ENCODE measurements at places on chromosomes 6 and 20.

GRCh38 chr6:20498041-20498385, 36.2 kb upstream of the CDKAL1 start:
- DNase-seq, result no peak

DNA sequence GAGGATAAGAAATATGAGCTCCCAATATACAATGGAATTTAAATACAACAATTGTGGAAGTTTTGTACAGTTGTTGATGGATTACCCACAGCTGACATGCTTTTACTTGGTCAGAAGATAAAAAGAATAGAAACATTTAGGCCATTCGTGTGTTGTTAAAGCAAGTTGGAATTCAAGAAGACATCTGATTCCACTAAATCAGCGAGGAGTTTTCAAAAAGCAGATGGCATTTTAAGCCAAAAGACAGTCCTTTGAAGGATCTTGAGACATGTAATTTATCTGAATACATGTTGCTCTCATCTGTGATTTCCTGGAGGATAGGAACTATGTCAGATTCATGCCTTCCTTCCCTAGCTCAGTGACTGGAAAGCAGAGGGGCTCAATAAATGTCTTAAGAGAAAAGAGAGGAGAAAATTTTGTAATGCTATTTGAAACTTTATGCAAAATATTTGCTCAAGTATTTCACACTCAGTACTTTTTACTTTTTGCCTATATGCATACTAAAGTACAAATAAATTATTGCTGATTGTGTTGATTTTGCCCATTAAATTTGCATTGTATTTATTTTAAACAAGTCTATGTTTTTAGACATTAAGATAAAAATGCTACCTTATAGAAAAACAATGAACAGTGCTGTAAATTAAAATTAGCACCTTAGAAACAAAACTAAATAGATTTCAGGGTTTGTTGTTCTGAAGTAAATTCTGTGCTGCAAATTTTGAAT, 733.8 kb upstream of the FLRT3 start:
- DNase-seq, result no peak

- DNase-seq, result no peak
These were observed 580.8 kb downstream of the BMP2 start for GRCh38 chr20:7348253-7348652.

DNA sequence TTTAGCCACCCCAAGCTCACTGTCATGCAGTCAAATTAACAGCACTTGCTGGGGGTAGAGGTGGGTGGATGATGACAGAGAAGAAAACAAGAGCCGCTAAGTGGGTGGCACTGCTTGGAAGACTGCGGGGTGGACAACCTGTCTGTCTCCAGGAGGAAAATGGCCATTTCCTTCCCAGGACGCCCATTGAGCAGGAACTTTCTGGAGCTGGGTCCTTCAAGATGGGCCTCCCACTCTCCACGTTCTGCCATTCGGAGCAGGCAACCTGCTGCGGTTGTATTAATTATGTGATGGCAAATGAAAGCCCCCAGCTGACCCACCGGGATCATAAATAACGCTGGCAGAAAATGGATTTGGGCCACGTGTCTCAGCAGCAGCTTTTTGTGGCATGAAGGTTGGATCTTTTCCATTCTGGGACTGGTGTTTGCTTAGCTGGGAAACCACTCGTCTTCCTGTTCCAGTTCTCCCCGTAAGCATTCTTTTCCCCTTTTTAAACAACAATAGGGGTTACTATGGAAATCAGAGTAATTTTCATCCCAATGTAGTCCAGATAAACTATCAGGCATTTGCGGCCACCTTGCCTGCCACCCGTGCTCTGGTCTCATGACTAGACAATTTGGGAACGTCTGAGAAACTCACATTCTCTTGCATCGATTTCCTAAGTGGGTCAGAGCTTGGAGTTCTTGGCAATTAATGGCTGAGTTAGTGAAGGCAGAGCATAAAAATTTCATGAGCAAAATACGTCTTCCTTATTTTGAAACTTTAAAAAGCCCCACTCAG, 215.5 kb downstream of the ANKRD60 start:
- no peak for DNase-seq

DNA sequence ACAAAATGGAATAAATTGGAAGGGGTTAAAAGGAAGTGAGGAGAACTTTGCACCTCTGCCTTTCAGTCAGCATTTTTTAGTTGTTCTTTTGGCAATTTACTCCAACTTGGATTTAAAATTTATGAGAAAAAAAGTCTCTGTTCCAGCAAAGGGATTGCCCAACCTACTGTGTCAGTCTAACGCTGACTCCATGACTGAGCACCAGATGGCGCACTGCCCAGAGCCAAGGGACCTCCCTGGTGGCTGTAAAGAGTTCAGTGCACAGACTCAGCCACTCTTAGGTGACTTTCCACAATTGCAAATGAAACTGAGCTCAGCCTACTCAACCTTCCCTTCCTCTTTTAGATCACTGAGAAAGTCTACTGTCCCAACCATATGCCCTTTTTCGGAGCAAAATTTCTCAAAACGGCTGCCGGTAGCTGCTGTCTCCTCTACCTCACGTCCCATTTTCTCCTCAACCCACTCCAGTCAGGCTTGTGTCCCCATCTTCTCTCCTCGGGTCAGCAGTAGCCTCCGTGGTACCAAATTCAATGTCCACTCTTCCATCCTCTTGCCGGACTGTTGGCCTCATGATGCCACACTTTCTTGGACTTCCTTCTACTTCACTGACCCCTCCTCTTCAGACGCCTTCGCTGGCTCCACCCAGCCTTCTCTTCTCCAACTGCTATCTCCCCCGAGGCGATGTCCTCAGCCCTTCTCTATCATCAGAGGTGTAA, 38.7 kb downstream of the GSTA2 start:
- peak; percentile 18 for DNase-seq

DNA sequence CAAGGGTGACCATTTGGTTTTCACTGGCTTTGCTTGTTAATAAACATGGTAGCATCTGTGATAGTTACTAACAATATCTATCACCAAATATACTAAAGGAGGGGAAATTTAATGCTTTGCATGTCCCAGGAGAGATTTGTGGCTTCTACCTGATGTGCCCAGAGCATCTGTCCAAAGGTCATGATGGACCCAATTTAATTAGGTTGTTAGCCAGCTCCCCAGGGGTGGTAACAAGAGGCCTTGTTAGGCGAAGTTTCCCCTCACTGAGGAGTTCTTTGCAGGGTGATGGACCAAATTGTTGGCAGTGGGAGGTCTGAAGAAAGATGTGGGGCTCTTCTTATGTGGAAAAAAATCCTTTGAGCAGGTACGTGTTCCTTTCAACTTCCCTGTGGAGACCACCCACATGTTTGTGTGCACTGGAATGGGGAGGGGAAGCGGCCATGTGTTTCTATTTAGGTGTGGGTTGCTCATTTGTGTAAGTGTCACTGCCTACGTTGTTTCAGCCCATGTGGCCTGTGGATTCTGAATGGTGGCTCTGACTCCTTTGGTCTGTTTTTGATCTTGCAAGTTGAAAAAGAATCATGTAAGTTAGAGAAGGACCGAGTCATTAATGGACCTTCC, 137.6 kb downstream of the CLIC5 start:
- no peak for DNase-seq

DNA sequence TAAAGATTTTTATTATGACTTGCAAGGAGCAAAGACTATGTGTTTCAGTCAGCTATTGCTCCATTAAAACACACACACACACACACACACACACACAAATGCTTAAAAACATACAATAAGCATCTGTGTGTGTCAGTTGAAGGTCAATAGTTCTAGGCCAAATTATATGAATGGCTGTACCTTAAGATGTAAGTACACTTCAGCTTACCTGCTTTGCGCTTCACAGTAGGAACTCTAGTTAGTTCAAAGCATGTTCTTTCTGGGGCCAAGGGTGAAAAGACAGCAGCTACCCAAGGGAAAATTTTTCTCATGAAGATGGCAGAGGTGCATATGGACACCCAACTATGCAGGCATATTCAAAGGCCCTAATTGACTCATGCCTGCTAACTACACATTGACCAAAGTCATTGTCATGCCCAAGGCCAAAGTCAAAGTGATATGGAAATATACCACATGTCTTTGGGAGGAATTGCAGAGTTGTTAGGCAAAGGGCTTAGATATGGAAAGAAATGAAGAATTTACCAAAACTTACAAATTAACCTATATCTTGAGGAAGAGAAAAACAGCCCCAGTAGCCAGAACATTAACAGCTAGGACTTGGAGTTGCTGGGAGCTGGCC, 61.9 kb upstream of the BTN3A2 start:
- no peak for DNase-seq

DNA sequence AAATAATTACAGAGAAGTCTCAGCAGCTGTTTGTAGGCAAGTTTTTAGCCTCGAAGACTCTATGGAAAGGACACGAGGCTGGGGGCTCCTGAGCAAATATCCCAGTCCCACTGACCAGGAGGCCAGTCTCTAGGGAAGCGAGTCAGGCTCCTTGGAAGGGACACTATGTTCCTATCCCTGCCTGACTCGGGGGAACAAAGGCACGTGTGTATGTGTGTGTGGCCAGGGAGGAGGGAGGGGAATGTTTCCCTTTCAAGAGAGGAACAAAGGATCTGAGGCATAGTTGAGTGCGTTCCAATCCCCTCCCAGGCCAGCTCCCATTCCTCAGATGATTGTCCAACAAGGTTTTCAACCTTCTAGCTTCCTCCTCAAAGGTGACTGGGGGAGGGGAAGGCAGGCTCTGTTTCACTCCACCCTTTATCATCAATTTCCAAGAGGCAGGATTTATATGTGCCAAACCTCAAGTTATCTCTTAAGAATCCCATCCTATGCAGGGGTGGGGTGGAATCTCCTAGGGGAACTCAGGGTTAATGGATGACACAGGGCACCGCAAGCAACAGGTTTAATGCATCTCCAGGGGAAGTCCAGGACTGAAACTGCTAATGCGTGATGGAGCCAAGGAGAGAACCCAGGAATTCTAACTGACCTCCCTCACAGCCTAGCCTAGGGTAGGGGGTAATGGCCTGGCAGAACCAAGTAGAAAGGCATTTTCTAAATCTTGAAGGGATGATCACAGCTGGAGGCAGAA, 9.9 kb downstream of the BCL2L1 start:
- peak; percentile 54 for DNase-seq

DNA sequence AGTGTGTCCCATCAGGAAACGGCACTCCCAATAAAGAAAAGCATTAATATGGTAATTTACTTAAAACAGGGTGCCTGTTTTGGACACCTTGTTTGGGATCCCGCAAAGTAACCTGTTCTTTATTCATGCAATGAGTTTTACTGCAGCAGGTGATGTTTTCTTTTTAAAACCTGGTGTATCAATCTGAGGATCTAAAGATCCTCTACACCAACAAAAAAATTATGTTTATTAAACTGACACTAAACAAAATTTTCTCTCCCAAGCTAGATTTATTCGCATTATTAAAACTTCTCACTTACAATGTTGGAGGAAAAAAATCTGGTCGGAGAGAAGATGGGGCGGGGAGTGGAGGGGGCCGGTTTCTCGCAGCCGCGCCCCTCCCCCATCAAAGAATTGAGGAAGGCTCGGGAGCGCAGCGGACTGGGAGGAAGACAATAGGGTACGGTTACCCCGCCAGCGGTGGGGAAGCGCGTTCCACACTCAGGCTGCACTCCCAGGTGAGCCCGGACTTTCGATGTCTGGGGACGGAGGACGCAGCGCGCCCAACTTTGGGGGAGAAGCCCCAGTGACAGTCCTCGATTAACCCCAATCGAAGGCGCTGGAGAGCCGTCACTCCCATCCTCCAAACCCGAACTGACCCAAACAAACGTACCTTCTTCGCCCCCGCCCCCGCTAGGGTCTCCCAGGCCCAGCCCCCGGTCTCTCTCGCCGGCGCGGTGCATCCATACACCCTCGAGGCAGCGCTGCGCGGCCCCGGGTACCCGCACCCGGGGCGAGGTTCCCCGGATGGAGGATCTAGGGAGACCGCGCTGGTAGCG, 1.3 kb downstream of the CD24 start:
- peak; percentile 56 for DNase-seq

Data from NCI-H1105 (cell line).